ENCODE measurements at places on chromosomes 16 and 17.

DNA sequence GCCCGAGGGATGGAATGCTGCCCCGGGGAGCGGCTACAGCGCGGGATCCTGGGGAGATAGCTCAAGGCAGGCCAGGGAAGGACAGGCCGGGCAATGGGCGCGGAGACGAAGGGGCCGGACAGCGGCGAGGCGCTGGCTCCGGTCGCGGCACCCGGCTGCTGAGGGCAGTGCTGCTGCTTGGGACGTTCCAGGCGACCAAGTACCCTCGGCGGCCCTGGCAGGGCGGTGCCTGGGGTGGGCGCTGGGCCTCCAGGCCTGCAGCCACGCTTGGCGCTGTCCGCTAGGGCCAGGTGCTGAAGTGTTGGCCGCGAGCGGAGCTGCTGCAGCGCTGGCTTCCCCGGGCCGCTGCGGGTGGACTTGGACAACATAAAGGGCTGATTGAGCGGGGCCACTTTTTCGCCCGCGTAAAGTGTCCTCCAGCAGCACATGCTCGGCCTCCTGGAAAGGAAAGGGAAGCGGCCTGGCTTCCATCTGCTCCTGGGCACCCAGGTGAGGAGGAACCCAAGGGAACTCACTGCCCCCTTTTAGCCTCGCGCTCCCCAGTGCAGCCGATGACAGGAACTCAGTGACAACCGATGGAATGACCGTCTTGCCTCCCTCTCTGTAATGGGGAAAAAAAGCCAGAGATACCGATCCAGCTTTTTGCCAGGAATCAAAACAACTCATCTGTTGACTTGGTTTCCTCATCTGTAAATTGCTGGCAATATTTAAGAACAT is 23.7 kb downstream of the CLEC3A start:
- no peak for DNase-seq

DNA sequence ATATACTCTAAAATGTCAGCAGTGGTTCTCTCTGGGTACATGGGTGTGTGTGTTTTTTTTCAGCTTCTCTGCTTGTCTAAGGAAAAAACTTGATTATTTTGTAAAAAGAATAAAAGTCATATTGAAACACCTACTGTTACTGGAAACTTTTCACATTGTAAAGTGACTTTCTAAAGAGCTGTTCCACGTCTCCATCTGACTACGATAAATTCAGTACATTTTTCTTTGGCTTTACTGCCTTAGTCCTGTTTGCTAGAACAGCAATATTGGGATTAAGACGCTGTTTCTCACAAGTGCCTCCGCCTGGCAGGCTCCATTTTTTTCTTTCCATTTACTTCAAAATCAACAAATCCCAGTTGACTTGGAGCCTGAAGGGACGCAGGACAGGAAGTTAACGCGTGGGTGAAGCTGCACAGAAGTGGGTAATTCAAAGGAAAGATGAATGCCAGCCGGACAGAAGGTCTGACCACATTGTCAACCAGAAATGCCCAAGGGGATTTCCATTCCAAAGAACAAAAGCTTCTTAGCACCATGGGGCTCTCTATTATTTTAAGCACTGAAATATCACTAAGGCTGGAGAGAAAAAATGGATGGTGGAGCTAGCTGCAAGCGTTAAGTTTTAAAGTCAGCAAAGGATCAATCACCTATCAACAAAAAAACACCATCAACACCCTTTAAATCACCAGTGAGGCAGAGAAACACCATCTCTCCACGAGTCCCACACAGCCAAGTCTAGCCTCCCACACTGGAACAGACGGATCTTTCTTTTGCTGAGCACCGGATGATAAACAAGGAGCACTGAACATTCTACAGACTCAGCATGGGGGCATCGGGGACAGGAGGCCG is 8.4 kb downstream of the GLOD4 start:
- DNase-seq: no peak

DNA sequence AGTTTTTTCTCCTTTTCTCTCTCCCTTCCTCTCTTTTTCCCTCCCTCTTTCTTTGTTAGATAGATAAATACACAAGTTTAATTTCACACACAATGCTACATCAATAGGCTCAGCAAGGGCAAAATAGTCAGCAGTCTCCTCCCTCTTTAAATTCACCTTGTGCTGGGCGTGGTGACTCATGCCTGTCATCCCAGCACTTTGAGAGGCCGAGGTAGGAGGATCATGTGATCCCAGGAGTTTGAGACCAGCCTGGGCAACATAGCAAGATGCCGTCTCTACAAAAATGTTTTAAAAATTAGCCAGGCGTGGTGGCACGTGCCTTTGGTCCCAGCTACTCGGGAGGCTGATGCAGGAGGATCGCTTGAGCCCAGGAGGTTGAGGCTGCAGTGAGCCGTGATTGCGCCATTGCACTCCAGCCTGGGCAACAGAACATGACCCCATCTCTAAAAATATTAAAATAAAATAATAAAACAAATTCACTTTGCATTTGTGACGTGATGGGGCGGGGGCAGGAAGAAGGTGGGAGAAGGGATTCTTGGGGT is 27.4 kb downstream of the IL21R start:
- DNase-seq: no peak

GRCh38 chr16:82583422-82583821 is 43.3 kb upstream of the CDH13 start:
- DNase-seq: no peak

GRCh38 chr17:4233668-4234258 is 30.0 kb downstream of the ANKFY1 start:
- no peak for DNase-seq

- DNase-seq: no peak
Measured at GRCh38 chr17:21425321-21425720, 49.2 kb downstream of the KCNJ12 start.

DNA sequence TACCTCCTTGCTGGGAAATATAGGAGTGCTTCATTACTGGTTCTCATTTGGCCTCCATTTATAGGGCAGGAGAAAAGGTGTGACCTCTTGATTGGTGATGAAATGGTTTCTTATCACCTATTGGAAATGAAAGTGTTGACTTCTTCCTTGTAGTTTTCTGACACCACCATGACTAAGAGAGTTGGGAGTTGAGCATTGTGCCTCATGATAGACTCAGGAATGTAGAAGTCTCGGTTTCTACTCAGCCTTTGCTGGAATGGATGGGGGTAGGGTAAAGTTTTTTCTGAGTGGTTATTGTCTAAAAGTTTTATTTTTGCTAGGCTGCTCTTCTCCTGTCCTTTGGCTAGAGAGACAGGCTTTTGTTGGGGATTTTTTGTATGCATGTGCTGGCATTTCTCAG is 117.4 kb downstream of the PHKB start:
- no peak for DNase-seq

DNA sequence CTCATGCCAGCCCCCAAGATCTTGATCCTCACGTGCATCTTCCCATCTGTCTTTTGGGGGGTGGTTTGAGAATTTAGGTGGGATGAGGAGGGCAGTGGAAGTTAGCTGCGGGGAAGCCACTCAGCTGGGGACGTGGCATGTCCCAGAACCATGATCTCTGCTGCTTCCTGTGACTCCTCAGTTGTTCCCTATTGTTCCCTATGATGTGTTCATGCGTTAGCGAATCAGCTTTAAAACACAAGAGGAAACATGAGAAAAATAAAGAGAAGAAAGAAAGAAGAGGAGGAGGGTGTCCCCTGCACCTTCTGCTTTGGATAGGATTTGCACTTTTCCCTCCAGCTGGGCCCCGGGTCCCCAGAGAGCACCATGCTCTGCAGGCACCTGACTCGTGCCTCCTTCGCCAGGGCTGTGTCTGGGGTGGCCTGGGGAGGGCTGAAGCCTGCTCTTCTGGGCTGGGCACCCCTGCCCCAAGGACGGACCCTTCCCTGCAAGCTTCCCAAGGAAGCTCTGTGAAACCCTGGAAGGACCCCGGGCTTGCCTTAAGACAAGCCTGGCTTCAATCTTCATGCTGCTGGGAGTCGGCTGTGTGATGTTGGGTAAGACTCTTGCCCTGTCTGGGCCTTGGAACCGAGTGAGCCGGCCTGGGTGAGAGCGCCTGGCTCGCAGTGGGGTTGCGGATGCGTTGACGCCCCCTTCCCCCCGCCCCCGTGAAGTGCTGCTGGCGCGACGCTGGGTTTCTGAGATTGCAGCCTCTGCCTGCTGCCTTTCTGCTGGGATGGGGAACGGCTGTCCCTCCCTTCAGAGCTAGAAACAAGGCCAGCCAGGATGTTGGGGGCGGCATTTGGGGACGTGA is 62.8 kb upstream of the CIBAR2 start:
- DNase-seq: no peak

DNA sequence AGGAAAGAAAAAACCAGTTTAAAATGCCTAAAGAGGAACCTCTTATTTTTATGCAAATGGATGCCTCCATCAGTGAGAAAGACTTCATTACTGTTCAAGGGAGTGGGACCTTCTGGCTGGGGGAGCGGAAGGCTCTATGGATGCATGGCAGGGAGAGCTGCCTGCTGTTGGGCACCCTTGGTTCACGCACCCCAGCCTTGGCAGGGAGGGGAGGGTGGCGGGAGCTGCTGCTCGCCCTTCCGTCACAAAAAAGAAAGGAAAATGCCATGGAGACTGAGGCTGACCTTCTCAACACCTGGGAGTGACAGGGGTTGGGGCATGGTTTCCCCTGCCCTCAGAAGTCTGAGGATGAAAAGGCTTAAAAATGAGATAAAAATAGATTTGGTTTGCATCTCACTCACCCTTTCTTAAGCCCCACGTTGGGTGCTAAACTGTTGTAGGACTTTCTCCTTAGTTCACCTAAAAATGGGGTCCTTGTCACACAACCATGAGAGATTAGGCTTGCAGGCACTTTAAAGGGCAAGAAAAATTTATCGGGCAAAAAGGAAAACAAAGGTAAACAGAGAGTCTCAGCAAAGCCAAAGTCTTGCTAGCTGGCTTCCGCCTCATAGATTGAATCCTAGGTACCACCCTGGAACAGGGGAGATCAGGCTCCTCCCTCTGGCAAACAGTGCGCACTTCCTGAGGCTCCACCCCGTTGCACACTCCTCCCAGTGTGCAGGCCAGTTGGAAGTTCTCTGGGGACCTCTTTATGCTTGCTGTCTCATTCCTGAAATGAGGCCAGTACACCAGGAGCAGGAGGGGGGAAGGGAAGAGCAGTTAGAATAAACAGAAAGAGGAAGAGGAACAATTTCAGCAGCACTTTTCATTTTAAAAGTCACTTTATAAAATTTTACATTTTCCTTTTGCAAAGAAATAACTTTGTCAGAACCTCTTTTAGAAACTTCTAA is 31.6 kb downstream of the PHKB start:
- DNase-seq: no peak

All from T-helper 1 cell (primary cell).